Naive B cell (primary cell): ENCODE measurements at places on chromosomes 4 and X. TPM values are rescaled to one million over a fixed set of nuclear protein-coding genes. Genes with fewer than 3 reads are reported as not detected.
A peak's percentile ranks its signal among the peaks of the same experiment; 100 is the strongest.

The IGSF1 gene
- not detected for polyA plus RNA-seq

The RRH gene
- polyA plus RNA-seq, result not detected

The CHRDL1 gene
- not detected for polyA plus RNA-seq

The FHIP1A gene
- 0.10 TPM for polyA plus RNA-seq

The RAB9A gene
- polyA plus RNA-seq, result 19.3 TPM

The CCKAR gene
- not detected for polyA plus RNA-seq

- DNase-seq, result no peak
Observed at GRCh38 chrX:118222421-118222820, 105.8 kb upstream of the KLHL13 start.

- no peak for DNase-seq
Observed at GRCh38 chr4:89847571-89848325, 10.8 kb upstream of the SNCA start.

DNA sequence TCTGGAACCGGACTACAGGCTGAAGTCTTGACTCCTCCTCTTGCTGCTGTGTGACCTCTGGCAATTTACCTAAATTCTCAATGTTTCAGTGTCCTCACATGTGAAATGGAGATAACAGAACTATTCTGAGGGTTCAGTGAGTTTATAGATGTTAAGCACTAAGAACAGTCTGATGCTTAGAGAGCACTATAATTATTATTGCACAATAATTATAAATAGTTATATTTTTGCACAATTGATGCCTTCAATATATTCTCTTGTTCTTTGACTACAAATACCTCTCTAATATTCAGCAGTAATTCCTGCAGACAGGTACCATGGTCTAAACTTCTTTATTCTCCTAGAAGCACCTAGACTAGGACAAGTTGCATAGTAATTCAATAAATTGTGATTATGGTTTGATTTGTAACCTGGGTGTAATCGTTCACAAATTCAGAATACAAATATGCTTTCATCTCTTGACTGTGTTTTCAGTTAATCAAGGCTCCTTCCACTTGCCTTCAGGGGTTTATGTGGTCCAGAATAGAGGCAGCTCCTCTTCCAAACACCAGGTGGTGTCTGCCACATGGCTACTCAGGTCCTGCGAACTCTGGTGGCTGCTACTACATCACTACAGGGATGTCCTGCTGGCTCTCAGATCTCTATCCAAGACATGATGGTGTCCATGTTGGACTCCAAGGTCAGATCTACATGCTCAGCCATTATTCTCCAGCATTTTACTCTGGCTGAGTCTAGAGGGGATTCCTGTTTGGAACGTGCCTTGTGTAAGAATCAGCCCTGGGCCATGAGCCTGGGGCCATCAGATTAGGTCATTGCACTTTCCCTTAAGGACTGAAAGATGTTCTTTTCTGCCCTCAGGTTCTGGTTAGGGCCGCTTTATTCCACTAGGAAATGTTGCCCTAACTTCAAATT, 103.4 kb downstream of the QRFPR start:
- DNase-seq, result no peak

DNA sequence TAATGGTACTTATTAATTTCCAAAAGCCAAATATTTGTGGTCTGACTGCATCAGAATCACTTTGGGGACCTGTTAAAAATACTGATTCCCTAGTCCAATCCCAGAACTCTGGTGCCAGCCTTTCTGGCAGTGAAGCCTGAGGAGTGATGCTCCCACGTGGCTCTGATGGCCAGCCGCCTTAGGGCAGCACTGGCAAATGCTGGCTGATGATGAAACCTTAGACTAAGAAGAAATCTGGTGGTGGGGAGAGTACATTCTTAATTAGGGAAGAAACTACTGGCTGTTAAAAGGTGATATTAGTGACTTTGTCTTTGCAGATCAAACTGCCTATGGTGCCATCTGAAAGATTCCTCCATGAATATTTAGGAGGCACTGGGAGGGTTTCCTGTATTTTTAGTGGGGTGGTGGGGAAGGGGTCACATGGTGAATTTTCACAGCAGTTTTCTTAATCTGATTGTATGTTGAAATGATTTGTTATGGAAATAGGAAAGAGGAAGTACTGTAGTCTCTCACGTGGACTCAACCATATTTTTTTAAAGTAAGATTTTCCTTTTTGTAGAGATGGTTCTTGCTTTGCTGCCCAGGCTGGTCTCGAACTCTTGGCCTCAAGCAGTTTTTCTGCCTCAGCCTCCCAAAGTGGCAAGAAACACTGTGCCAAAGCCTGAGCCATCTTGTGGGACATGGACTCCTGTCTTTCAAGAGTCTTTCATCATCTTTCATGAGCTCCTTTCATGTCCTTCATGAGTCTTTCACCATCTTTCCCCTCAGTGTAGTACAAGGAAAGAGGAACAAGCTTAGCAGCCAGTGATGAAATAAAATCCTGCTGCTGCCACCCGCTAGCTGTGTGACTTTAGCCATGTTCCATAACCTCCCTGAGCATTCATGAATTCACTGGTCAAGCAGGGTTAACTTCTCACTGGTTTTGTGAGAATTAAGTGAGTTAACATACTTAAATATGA, 90.8 kb downstream of the ZNF330 start:
- no peak for DNase-seq

DNA sequence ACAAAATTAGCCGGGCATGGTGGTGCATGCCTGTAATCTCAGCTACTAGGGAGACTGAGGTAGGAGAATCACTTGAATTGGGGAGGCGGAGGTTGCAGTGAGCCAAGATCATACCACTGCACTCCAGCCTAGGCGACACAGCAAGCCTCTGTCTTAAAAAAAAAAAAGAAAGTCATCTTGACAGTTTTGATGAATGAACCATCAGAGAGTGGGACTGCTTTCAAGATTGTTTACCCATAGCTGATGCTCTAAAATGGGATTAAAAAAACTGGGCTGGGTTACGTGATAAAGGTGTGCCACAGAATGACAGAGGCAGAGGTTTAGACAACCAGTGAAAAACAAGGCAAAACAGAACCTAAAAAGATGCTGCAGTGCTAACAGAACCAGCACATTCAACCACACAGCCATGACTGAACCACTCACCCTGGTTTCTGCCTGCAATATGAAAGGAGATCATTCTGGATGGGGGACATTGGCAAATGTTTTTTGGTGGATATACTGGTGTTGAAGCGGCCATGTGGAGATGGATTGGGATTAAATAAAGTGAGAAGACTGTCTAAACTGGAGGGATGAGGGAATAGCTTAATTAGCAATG, 22.2 kb downstream of the GPAT3 start:
- no peak for DNase-seq

- DNase-seq, result no peak
Observed at GRCh38 chr4:162117051-162117450, 46.7 kb downstream of the FSTL5 start.

- no peak for DNase-seq
Observed at GRCh38 chrX:111634823-111635729, 45.9 kb upstream of the ALG13 start.

GRCh38 chr4:26372525-26373172, 51.8 kb downstream of the RBPJ start:
- DNase-seq, result peak; percentile 17
